ENCODE measurements at places on chromosomes 6 and 20.

DNA sequence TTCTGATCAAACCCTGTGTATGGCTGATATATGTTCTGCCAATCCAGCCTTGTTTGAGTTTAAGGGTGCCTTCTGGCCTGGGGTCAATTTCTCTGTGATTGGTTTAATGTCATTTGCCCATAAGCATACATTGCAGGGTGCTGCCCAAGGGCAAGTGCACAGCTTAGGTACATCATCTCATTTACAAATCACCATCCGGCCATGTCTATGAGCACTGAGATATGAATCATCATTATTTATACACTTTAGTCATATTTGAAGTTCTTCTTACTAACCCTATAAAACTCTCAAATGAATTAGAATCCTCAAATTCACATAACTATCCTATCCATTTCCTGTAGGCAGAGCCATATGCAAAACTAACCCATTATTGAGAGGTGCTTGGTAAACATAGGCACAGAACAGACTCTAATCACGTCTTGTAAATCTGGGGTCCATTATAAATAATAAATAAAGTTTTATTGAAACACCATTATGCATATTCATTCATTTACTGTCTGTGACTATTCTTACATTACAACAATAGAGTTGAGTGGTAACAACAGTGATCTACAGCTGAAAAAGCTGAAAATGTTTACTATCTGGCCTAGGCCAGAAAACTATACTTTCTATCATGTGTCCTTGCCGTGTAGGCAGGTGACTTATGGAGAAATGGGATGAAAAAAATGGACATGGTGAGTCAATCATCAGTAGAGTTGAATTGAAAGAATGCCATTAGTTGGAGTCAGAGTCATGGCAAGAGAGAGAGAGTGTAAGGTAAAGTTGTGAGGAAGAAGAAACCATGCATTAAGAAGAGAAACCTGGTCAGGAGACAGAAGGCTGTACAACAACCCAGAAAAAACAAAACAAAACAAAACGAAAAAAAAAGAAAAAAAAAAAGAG is 25.0 kb downstream of the KCNQ5 start:
- no peak for DNase-seq

- no peak for DNase-seq
These were observed 74.0 kb downstream of the MDGA1 start for GRCh38 chr6:37623666-37624065.

DNA sequence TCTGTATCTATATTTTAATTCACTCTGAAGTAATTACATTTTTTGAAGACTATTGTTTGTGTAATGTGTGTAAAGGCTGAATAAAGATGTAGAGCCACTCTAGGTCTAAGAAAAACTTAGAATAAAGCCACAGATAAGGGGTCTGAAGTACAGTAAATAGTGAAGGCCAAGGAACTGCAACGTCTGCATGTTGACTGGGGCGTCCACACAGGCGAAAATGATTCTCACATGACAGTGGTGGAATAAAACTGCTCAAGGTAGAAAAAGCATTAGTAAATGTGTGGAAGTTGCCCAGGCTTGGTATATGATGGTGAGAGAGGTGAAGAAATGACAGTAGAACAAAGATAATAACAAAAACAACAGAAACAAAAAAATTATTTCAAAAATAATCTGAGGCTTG is 196.2 kb downstream of the KHDRBS2 start:
- no peak for DNase-seq

DNA sequence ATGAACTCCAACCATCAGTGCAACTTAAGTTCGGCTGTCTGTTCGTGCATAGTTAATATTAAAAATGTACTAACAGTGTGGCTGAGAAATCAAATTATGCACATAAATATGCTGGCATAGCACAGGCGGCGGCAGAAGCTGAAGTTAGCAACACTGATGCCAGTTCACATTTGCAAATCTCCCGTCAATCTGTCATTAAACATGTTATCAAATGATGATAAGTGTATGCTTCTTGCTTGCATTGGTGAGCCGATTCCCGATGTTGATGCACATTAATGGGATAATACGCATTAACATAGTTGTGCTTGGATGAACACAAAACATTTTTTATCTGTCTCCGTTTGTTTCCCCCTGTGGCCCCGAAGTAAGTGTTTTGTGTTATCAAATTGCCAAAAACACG is 309.4 kb downstream of the ZNF217 start:
- DNase-seq, result no peak

- no peak for DNase-seq
These were observed 844 bp downstream of the TAGAP start for GRCh38 chr6:159043947-159044346.

DNA sequence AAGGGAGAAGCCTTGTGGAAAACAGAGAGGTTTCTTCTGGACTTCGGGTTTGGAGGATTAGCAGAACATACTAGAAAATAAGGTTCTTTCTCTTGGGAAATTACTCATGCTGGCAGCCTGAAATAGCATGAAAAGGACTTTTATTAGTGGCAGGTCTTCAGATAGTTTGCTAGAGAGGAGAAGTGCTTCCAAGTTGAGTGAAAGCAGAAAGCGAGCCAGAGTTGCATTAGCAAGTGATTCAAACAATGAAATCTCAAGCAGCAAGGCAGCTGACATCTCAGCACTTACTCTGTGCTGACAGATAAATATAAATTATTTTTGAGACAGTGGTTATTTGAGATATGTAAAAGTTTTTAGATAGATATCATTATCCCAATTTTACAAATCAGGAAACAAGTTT is 91.9 kb downstream of the PLCB4 start:
- DNase-seq, result no peak

GRCh38 chr6:169828176-169828575 is 76.8 kb downstream of the ERMARD start:
- DNase-seq, result no peak
